ENCODE measurements at places on chromosomes 5 and 9.

DNA sequence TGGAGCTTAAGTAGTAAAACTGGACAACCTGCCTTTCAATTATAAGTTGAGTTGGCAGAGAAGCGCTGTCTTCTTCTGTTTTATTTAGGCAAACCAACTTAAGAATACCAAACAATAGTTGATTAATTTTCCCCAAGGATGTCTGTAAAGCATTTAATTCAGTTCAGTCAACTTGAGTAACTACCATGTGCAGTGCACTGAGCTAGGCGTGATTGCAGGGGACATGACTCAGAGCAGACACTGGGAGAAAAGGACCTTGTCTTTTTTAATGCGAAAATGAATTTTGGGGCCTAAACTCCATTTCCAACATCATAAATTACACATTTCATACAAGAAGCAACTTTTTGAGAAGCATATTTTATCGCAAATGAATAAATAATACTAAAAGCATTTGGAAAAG is 66.3 kb downstream of the FBXL7 start:
- no peak for DNase-seq

- DNase-seq, result no peak
Observed at GRCh38 chr5:84213861-84214260, 170.8 kb downstream of the EDIL3 start.

GRCh38 chr9:121178676-121179372 is 22.8 kb downstream of the RAB14 start:
- DNase-seq, result no peak

- DNase-seq, result no peak
Observed at GRCh38 chr5:153153086-153153485, 337.4 kb upstream of the GRIA1 start.

GRCh38 chr5:164504141-164504772 is 998.8 kb downstream of the MAT2B start:
- DNase-seq, result no peak

DNA sequence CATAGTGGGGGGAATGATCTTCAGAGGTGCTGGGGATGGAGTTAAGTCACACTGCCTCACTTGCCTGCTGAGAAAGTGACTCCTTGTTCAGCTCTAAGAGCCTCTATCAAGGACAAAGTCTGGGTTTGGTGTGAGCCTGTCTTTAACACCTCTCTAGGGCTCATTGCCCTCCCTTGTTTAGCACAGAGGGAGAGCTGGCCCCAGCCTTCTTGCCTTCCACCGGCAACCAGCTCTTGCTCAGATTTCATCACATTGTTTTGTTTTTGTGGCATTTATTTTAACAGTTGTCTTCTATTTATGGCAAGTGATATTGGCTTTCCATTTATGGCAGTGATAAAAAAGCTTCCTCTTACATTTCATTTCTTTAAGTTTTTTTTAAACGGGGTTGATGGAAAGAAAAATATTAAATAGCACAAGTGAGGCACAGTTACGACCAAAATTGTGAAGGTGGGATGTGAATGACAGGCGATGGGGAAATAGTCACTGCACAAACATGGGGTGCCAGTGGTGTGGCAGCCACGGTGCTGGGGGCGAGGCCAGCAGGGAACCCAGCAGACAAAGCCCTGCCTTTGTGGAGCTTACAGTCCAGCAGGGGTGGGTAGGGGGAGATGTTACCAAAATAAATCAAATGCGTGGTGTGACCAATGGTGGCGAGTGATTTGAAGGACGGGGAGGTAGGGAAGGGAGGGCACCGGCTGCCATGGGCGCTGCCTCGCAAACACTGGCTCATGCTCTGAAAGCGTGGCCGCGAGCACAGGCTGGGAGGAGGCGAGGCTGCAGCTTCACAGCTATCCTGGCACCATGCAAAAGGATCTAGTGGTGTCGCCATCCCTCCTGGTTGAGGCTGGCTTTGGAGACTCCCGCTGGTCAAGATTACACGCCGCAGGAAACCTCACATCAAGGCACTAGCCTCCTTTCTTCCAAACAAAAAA is 21.2 kb upstream of the UNC5A start:
- DNase-seq, result no peak

DNA sequence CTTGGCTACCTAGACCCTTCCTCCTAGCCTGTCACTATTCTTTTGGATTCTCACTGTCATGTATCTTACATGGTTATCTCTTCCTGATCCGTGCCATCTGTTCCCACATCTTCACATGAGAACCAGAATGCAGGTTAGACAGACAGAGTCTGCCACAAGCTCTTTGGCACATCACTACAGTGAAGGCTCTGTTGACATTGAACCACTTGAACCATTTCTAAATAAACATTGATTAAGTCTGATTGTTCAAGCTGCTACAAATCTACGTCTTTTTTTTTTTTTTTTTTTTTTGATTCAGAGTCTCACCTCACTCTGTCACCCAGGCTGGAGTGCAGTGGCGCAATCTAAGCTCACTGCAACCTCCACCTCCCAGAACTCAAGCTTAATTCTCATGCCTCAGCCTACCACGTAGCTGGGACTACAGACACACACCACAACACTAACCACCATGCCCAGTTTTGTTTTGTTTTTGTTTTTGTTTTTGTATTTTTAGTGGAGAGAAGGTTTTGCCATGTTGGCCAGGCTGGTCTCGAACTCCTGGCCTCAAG is 85.1 kb upstream of the LRRTM2 start:
- no peak for DNase-seq

DNA sequence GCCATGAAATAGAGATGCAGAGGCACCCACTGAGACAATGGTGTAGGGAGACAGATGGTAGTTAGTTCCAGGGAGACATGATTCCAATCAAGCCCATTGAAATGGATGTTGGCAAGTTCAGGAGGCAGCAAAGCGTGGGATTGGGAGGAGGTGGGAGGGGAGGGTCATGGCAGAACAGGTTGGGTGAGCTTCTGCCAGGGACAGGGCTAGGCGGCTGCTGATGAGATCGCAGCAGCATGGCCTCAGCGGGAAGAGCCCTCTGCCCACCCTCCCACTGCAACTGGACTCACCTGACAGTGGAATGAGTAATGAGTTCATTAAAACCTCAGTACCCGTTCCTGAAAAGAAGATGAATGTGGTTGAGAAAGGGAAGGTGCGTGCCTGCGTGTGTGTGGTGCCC is 418.2 kb downstream of the CDK5RAP2 start:
- no peak for DNase-seq

GRCh38 chr5:63686181-63686580 is 276.1 kb downstream of the HTR1A start:
- DNase-seq, result no peak

GRCh38 chr9:70878576-70878975 is 242.8 kb downstream of the TRPM3 start:
- no peak for DNase-seq

GRCh38 chr9:107175041-107175440 is 108.0 kb upstream of the RAD23B start:
- no peak for DNase-seq

GRCh38 chr9:75979362-75979761 is 88.9 kb downstream of the PCSK5 start:
- DNase-seq, result no peak

GRCh38 chr9:121950866-121951265 is 142.2 kb downstream of the TTLL11 start:
- DNase-seq, result no peak

- DNase-seq, result no peak
Observed at GRCh38 chr9:78397454-78397853, 100.5 kb downstream of the PSAT1 start.

GRCh38 chr5:180601591-180602480 is 10.5 kb upstream of the SCGB3A1 start:
- no peak for DNase-seq

- no peak for DNase-seq
Observed at GRCh38 chr5:56496581-56497063, 263.5 kb upstream of the ANKRD55 start.

DNA sequence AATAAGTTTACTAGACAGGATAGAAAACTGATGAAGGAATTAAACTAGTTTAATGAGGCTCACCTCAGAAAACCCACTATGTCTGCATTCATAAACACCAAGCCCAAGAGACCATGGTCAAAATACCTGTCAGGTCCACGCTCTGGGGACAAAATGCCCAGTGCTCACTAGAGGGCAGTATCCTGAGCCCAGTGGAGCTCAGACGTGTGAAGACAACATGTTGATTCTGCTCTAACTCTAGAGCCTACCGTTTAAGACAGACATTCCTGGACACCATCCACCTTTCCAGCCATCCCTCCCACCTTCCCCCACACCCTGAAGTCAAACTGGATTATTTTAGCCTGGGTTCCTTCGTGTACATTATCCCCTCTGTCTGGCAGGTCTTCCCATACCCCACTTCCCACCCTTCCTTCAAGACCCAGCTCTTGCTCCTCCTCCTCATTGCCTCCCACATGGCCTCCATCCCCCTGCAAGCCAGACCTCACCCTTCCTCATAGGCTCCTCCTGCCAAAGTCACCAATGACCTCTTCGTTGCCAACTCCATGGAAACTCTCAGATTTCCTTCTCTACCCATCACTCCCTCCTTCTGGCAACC is 142.3 kb upstream of the FSTL4 start:
- no peak for DNase-seq

DNA sequence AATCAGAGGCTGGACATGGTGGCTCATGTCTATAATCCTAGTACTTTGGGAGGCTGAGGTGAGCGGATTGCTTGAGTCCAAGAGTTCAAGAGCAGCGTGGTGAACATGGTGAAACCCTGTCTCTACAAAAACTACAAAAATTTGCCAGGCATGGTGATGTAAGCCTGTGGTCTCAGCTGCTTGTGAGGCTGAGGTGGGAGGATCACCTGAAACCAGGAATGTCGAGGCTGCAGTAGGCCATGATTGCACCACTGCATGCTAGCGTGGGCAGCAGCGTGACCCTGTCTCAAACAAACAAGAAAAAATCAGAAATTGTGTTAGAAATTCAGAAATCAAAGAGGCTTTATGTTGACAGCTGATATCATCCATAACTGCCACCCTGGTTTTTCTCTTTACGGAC is 21.4 kb downstream of the JMY start:
- no peak for DNase-seq

DNA sequence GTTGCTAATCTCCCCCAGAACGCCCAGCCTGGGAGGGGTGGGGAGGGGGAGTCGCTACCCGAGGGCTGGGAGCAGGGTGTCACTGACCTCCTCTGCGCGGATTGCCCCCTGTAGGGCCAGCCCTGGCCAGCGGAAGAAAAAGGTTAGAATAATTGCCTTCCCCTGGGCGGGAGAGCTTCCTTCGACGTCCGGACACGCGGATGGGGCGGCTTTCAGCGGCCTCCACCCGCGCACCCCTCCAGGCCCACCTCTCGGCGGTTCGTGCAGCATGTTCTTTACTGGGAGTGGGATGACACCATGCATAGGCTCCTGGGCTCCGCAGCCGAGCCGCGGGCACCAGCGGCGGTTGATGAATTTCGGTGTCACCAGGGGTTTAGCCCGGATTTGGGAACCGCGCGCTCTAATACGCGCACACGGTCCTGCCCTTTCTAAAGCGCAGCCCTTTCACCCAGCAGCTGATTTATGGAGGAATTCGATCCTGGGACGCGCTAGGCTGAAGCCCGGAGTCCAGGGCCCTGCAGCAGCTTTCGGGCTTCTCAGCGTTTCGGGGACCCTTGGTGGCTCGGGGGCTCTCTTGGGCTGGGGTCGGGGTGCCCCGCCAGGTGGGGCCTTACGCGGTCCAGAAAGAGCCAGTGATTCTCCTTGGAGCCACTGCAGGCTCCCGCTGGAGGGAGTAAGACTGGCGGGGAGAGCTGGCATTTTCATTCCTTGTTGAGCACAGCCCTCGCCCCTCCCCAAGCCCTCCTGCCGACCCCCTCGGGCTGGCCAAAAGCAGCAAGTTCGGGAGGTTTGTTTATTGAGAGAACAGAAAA is 10.1 kb downstream of the LMX1B start:
- DNase-seq, result no peak

- DNase-seq, result no peak
Observed at GRCh38 chr5:124622851-124623250, 123.6 kb downstream of the ZNF608 start.

DNA sequence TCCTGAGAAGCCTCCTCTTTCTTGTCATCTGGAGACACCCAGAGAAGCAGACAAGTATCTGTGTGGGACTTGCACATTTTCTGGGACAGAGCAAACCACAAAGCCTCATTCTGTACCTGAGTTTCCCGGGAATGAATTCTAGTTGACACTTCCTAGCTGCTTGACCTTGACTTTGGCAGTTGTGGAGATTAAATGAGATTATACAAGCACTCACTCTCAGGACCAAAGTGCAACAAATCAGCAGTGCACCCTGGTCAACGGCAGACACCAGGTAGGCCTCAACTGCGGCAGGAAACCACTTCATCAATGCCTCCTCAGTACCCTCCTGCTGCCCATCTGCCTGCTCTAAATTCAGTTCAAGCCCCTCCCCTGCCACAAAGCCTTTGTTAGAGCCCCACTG is 114.7 kb upstream of the PANK3 start:
- DNase-seq, result no peak

DNA sequence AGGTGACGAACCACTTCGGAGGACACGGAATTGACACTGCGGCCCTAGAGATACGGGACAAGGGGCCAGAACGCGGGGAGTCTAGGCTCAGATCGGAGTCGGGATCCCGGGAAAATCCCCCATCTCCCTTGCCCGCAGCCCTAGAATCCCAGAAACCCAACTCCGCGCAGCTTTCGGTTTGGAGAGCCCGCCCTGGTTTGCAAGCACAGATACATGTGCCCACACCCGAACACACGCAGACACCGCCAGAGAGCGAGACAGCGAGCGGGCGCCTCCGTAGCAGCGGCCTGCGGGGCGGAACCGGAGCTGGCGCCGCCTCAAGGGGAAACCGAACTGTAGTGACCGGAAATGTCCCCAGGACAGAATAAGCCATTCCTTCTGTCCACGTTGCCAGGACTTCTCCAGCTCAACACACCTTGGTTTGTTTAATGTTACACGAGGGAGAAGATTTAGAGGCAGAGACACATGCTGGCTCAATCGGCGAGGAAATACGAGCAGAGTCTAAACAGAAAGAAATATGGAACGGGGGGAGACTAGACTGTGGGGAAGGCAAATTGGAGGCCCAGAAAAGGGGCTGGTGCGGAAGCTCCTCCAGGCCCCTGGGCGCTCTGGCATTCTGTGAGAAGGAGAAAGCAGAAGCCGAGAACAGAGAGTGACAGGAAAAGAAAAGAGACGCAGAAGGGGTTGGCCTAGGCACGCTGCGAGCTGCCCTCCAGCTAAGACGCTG is 2.9 kb upstream of the PAX5 start:
- no peak for DNase-seq

DNA sequence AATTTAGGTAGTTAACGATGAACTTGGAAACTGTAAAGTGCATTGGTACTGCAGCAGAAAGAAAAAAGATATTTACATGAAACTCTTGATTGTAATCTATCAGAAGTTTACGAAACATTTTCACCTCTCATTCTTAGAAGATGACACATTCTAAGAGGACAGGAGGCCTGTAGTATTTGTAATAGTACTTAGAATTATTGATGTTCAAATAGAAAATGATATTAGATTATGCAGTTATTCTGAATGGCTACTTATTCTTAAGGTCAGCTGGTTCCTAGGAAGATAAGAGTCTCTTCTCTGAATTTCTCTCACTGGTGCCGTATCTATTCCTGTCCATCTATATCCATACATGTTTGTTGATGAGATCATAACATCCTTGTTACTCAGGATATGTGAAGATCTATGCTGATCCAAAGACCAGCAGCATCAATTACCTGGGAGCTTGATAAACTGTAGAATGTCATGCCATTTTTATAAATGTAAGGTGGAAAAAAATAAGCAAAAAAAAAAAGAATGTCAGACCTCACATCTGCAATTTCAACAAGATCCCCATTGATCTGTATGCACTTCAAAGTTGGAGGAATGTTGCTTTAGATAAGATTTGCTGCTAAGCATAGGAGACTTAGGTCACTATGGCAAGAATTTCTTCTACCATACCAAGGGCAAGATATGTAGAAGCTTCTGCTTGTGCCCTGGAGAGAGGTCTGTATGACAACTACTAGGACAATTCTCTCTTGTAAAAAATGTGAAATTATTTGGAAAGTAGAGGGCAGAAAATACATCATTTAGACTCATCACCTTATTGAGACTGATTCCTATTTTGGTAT is 42.4 kb upstream of the RICTOR start:
- no peak for DNase-seq
